ENCODE measurements at places on chromosomes 11 and 22.

- peak; percentile 52 for DNase-seq
These were observed 98.2 kb downstream of the MYO18B start for GRCh38 chr22:25840167-25840566.

DNA sequence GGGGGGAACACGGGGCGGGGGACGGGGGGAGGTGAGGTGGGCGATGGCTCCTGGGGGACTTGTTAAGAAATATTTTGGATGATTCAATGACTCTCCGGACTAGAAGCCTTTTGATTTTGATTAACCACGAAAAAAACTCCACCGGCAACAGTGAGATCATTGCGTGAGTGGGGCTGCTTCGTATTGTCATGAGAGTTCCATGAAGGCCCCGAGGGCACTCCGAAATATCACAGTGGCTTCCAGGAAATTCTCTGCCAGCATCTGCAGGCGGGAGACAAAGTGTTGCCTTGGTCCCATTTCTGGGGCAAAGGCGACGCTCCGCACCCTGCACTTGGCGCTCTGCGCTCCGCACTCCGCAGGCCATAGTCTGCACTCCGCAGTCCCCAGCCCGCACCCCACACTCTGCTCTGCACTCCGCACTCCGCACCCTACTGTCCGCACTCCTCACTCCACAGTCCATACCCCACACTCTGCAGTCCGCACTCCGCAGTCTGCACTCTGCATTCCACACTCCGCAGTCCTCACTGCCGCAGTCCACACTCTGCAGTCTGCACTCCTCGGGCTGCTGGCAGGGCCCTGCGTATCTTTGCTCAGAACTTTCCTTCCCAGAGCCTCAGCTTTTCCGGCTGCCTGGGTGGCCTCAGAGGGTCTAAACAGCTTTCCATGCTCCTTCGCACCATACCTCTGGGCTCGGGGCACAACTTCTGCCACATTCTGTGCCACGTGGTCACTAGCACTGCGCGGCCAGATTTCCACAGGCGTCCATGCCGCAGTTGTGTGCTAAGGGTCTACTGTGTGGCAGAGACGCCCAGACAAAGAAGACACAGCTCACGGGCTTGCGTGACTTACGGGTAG lies 61.1 kb downstream of the LINC01488 start:
- DNase-seq = peak; percentile 49

- DNase-seq = no peak
These were observed 56.2 kb downstream of the CTSC start for GRCh38 chr11:88281317-88281712.

DNA sequence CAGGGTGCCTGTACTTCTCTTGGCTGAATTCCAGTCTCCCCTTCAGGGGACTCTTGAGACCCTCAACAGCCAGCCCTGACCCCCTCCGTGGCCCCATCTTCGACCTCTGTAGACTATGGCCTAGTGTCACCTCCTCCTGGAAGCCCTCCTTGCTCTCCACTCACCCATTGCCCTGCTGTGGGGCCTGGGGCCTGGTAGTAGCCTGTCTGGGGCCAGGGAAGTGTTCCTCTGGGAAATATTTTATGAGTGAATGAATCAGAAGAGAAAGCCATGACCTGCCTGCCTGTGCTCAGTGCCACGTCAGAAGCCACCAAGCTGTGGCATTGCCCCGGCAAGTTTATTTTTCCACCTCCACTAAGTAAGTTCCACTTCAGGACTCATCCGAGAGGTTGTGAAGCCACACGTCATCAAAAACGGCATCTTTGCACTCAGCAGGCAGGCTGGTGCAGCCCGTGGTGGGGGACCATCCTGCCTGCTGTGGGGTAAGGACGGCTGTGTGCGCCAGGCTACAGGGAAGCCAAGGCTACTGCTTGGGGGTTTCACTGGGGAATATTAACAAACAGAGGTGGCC lies 59.6 kb upstream of the PPARA start:
- DNase-seq = peak; percentile 79

Measured in coronary artery (tissue), 2 donors.